ENCODE measurements at places on chromosomes 12 and 14.

DNA sequence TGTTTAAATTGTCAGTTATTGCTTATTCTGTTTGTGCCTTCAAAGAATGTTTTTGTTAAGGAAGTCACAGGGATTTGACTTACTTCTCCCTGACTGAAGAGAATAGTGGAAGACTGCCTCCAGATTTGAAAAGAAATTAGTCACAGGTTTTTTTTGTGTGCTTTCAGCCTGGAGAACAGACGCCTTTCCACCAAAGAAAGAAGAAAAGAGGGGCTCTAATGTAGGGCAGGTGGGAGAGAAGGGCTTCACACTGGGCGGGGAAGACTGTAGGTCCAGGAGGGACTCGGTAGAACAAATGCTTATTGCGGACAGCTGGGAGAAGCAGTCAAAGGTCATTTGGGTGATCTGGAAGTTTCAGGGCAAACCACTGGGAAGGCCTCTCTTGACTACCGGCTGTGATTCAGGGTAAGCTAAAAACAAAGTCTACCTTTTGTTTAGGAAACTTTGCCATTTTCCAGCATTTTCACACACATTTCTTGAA lies 76.8 kb downstream of the SAMD4A start:
- DNase-seq: no peak

- no peak for DNase-seq
Observed at GRCh38 chr14:76957224-76957891, 71.2 kb downstream of the IRF2BPL start.

DNA sequence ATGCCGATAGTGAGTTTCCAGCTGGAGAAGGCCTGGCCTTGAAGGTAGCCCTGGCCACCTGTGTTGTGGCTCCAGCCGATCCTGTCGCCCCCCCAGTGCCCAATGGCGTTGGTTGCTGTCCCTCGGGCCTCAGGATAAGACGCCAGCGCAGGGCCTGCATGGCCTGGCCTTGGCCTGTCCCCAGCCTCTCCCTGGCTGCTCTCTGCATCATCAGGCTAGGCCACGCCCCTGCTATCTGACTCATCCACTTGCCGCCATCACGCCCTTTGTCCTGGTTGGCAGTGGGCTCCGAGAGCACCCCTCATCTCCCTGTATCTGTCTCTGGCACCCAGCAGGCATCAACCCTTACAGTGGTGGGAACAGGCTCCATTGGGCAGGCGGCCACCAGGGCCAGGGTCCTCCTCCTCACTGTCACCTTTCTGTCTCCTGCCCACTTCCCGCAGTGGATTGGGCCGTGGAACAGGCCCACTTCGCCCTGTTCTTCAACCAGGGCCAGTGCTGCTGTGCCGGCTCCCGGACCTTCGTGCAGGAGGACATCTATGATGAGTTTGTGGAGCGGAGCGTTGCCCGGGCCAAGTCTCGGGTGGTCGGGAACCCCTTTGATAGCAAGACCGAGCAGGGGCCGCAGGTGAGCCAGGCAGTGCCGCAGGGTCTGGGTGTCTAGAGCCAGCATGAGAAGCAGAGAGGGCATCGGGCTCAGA lies 25.6 kb downstream of the ALDH2 start:
- no peak for DNase-seq

GRCh38 chr14:24398293-24398652 lies 530 bp upstream of the NYNRIN start:
- peak; percentile 73 for DNase-seq

DNA sequence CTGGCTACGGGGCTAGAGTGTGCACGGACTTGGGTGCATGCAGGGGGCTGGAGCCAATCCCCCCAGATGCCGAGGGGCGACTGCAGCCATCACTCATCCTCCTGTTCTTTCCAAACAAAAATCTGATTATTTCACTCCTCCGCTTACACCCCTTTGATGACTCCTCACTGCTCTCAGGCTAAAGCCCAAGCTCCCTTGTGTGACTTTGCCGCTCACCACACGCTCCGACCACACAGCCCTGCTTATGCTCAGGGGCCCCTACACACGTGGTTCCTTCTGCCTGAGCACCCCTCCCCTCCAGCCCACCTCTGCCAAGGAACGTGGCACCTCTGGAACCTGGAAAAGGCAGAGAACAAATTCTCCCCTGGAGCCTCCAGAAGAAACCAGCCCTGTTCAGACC lies 13.7 kb downstream of the CHFR start:
- DNase-seq: no peak

GRCh38 chr12:115466076-115466475 lies 782.1 kb upstream of the TBX3 start:
- no peak for DNase-seq

DNA sequence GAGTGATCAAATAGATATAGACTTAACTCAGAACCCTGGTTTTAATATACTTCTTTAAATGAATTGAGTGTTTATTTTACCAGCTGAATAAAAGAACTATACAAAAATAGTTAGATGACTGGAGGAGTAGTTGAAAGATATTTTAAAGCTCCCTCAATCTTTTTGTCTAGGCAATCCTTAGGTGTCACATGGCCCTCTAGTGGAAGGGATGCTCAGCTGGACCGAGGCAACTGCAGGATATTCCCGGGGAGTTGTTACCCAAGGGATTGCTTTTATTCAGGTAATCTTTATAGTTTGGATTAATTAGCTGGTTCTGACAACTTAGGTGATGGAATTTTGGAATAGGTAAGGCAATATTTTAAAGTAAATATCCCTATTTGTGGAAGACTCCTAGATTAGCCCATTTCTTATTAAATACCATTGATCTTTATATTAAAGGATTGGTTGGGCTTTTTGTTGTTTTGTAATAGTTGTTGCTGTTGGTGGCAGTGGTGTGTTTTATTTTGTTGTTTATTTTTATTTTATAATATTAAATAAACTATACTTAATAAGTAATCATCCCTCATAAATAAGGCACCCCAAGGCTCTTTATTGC lies 57.1 kb downstream of the ZDHHC17 start:
- DNase-seq: peak; percentile 50

DNA sequence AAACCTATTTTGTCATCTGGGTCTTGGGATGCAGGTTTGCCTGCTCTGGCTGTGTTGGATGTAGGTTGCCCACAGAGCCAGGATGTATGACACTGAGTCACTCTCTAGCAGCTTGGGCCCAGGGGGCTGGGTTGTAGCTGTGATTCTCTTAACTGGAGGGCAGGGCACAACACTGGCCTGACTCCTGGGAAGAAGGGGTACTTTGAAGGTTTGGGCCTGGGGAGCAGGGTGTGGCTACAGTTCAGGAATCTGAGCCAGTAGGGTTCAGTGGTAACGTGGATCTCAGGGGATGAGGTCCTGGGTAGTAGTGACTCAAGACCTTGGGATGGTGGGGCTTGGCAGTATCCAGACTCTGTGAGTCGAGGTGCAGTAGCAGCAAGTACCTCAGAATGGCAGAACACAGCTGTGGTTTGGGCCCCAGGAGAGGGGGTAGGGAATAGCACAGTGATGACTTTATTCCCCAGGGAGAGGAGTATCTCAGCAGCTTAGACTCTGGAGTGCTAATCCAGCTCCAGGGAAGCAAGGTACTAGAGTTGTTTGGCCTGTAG lies 25.7 kb downstream of the TBC1D15 start:
- DNase-seq: no peak

- no peak for DNase-seq
Observed at GRCh38 chr12:34209259-34209835, 187.1 kb downstream of the ALG10 start.

- no peak for DNase-seq
Observed at GRCh38 chr12:14691560-14691959, 4.8 kb downstream of the GUCY2C start.

- DNase-seq: no peak
Observed at GRCh38 chr12:115273456-115273855, 589.5 kb upstream of the TBX3 start.

DNA sequence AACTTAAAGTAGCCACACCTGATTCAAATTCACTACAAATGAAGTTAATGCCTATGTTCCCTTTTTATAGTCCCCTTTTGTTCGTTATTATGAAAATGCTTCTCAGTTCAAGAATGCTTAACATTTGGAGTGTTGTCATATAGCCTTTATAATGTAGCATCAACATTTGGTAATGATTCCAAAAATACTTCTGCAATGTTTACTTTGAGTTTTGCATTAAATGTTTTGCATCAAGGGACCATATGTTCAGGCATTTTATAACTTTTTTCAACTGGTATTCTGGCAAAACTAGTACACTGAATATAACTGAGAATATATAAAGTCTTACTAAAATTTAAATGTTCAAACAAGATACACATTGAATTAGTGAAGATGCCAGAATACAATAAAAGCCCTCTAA lies 209.6 kb upstream of the SLC16A7 start:
- no peak for DNase-seq

DNA sequence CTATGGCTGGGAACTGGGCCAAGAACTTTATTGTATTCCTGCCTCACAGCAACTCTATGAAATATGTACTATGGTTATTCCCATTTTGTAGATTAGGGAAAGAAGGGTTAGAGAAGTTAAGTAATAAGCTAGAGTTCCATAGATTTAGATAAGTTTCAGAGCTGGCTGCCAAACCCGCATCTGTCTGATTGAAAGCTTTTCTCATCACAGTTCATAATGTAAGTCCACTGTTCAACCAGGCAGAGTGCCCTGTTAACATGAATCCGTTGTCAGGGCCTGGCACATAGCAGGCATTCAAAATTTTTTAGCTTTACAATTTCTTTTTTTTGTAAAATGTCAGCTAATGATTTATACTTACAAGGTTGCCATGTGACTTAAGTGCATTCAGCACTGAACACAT lies 467.3 kb downstream of the NRXN3 start:
- DNase-seq: no peak

DNA sequence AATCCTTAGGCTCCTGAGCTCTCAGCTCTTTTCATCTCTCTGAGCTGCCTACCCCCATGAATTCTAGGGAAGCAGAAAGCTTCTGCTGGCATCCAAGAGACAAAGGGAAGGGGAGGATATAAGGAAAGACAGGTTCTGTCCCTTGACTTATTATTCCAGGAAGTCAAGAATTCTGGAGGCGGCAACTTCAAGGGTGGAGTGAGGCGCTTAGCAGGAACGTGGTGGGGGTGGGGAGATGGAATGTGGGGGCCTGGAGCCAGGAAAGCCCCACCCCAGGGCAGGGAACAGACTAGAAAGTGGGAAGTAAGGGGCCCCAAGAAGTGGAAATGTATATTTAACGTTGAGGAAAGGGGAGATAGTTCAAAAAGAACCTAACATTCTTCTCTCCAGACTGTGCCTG lies 1.4 kb downstream of the CALCOCO1 start:
- no peak for DNase-seq

DNA sequence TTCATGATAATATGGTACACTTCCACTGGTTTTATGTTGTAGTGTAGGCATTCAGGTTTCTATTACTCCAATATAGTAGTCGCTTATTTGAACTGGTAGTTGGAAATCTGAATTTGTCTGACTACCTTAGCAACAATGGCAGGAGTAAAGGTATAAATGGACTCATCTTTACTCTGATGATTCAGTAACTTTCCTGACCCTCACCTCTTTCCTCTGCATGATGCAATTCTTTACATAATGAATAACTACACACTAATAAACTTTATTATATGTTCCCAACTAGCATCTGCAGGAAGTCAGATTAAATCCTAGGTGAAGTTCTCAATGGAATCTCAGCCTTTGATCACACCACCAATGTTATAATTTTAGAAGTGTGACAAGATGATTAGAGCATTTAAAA lies 70.5 kb upstream of the ATP2B1 start:
- no peak for DNase-seq

DNA sequence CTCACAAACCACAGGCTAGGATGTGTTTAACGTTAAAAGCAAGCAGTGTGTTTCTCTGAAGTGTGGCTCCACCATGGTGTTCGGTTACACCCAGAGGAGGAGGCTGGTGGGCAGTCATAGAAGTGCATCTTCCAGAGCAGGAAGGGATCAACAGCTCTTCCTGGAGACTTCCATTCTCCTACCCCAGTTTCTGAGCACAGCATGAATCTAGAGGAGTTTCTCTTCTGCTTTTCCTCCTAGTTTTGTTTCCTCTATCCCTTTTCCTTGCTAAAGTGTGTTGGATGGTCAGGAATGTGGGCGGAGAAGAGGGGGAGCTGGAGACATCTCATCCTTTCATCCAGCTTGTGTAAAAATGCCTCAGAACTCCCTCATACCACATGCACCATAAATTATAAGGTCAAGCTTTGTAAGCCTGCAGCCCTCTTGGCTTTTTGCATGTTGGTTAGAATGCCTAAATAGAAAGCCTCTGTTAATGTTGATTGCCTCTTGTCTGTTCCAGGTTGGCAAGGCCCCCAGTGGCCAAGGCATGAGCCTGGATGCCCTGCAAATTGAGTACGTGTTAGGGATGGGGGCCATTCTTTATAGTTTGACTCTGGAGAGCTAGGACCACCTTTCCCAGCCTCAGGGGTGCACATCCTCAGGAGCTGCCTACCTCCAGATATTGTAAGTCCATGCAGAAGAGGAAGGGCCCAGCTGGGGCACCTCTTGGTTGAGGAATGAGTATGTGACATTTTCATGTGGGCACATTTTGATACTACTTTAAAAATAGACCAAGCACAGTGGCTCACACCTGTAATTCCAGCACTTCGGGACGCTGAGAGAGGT lies 4.0 kb upstream of the CKAP4 start:
- no peak for DNase-seq

DNA sequence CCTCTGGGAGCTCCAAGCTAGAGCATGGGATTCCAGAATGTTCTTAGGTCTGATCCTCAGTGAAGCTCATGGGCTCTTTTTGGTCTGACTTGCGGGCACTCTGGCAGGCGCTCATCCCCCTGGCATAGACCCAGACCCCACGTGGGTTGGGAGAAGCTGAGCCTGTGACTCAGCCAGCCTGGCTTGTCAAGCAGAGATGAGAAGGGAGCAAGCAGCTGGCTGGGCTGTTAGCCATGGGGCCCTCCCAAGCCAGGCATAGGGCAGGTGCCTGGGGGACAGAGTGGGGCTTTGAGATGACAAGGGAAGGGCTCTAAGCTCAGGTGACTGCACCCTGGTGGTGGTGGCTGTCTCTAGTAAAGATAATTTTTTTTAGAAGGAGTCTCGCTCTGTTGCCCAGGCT lies 80.3 kb upstream of the NOS1 start:
- no peak for DNase-seq

- DNase-seq: peak; percentile 95
Observed at GRCh38 chr12:49060237-49061156, at the start of gene KMT2D. Gene KMT2D (minus strand): TSS chr12:49060794. CDS start chr12:49055324, 5,470 bp downstream.

DNA sequence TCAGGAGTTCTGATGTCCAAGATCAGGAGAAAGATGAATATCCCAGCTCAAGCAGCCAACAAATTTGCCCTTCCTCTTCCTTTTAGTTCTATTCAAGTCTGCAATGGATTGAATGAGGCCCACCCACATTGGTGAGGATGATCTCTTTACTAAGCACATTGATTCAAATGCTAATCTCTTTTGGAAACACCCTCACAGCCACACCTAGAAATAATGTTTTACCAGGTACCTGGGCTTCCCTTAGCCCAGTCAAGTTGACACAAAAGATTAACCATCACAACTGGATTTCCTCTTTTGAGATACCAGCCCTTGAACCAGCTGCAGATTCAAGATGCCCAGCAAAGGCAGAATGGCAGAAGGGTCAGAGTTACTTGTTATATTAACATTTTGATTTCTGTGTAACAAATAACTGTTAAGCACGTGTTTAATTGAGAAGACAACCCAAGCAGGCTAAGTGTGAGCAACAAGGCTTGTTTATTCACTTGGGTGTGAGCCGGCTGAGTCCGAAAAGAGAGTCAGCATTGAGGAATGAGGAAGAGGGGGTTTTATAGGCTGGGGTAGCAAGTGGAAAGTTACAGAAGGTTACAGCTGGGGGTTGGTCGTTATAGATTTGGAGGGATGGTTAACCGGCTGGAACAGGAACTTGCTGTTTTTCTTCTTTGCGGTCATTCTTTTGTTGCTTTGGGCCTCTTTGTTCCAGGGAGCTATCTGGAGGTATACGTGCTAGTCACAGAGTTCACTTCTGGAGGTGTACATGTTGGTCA lies 180.3 kb downstream of the EMP1 start:
- peak; percentile 56 for DNase-seq

All from hepatocyte (in vitro differentiated cells).